Renal cortex interstitium (tissue), 15 donors: ENCODE measurements at places on chromosomes 11 and 22.
A peak's percentile ranks its signal among the peaks of the same experiment; 100 is the strongest.

DNA sequence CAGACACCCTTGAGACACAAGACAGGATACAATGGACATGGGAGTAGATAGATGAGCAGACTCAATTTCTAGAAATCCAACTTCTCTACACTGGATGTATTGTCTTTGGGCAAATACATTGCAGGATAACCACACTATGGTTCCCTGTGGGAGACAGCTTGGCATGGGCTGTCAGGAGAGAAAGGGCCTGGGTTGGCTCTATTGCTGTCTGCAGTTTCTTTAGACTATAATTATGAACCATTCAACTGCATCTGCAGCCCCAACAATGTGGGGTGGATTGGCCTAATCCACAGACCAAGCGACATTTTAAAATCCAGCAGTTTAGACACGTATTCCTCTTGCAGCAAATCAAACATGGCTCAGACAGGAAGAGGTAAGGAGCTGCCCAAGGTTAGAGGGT is 60.3 kb downstream of the ETS1 start:
- no peak for DNase-seq

DNA sequence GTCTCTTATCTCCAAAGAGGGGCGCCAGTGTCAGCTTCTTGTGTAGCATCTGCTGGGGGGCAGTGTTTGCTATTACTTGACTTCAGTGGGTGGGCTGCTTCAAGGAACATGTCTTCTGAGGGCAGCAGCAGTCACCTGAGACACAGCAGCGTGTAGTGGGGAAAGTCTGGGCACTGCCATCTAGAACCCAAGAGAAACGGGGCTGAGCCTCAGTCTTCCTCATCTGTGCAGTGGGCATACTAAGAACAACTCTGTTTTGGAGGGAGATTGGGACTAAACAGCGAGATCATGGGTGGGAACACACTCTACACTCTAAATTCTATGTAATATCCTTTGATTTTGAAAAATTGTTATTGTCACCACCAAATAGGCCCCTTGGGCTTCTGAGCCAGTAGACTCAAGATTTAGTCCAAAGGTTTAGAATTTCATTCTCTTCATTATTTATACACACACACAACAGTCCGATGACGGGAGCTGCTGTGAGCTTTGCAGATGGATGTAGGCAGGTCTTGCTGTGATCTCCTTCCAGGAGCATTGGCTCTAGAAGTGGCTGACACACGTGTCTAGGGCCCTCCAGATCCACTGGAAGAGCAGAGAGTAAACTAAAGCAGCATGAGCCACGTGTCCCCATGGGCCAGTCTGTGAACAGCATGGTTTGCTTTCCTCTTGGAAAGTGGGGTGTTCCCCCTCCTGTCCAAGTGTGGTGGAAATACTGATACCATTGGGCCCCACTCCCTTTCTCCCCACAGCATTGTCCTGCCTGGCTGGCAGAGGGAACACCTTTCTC is 51.8 kb downstream of the TRAF6 start:
- DNase-seq: no peak

GRCh38 chr11:12506404-12506921 is 129.1 kb downstream of the PARVA start:
- DNase-seq: no peak

DNA sequence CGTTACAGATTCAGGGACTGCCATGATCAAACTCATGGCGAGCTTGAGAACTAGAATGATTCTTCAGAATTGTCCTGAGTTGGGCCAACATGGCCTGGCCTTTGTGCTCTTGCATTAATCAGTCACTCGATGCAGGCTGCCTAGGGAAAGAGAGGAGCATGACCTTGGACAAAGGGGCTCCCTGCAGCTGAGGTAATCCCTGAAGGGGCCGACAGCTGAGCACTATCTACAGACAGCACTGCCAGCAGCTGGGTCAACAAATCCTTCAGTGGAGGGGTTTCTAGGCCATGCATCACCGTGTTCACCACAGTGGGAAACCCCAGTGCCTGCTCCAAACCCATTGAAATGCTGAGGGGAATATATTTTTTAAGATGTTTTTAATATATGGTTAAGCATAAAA is 159.5 kb upstream of the POU2AF2 start:
- no peak for DNase-seq

GRCh38 chr11:94504689-94505293 is 7.5 kb upstream of the C11orf97 start:
- DNase-seq: no peak

GRCh38 chr11:11245453-11245852 is 107.6 kb downstream of the CSNK2A3 start:
- DNase-seq: no peak

DNA sequence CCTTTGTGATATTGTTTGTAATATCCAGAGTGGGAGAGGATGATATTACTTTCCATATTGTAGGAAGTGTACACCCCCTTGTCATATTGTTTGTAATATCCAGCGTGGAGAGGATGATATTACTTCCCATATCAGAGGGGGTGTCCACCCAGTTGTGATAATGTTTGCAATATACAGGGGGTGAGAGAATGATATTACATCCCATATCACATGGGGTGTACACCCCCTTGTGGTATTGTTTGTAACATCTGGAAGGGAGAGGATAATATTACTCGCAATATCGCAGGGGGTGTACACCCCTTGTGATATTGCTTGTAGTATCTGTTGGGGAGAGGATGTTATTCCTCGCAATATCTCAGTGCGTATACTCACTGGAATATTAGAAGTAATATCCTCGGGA is 61.5 kb downstream of the PRSS23 start:
- no peak for DNase-seq

GRCh38 chr11:11555208-11555607 is 66.6 kb downstream of the GALNT18 start:
- DNase-seq: peak; percentile 73

GRCh38 chr22:42294034-42294985 is 23.9 kb upstream of the TCF20 start:
- DNase-seq: no peak
